ENCODE measurements at places on chromosomes 7 and 10.

GRCh38 chr7:129435414-129435829, 1.2 kb downstream of the STRIP2 start:
- no peak for DNase-seq

DNA sequence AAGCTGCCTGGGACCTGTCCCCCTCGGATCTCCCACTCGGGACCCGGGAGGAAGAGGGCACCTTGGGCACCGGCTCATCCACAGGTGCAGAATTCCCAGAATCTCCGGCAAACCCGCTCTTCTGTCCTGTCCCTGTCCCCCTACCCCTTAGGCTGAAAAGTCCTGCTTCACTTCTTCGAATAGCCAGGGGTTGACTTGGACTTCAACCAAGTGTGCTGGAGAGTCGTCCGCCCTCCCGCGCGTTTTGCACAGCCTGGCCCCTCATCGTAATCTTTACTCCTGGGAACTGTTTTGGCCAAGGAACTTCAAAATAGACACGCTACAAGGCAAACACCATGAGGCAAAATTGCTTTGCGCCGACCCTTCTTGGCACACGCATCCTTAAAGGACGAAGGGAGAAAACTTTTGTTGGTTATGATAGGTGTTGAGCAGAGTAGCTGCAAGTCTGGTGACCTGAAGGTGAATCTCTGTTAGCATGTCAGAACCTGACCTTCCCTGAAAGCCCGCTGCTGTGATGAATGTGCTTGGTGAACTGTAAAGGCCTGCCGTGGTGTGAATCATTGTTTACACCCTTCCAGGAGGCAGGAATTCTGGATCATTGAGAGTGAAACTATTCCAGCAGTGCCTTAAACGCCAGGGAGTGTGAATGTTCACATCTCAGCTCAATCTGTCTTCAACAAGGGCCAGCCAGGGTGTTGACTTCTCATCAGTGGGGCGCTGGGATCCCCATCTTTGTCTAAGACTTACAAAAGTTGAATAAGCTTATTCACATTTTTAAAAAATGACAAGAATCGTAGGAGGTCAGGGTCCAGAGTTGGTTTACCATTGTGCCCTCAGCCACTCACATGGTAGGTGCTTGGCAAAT, 589 bp upstream of the RAPGEF5 start:
- peak; percentile 3 for DNase-seq

GRCh38 chr7:130940907-130941306, 206.9 kb upstream of the KLF14 start:
- no peak for DNase-seq

DNA sequence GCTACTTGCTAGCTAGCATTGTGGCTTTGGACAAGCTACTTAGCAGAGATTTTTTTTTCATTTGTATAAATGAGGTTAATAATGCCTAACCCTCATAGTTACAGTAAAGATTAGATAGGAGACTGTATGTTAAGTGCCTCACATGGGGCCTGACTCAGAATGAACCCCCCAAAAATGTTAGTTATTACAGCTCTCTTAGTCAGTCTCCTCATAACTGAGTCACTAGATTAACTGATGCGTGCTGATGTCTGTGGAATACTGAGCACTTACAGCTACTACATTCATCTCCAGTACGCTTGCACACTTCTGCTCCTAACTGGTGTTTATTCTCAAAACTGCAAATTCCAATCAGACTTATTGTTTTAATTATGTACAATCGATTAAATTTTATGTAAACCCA, 315.3 kb downstream of the SNX13 start:
- DNase-seq = peak; percentile 60

DNA sequence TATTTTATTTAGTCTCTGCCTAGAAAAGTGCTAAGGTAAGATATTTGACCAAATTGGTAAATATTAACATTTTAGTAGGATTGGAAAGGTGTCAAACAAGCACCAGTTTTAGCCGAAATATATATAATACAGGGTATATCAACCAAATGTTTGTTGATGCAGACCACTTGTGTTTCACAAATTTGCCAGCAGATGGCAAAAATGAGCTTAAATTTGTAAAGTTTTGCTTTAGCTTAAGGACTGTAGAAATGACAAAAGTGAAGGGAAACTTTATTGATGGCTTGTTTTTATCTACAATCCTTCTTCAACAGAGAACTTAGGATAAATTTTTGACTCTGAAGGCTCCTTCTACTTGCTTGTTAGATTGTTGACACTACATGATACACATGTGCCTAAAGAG, 4.8 kb upstream of the POLR1F start:
- peak; percentile 69 for DNase-seq

DNA sequence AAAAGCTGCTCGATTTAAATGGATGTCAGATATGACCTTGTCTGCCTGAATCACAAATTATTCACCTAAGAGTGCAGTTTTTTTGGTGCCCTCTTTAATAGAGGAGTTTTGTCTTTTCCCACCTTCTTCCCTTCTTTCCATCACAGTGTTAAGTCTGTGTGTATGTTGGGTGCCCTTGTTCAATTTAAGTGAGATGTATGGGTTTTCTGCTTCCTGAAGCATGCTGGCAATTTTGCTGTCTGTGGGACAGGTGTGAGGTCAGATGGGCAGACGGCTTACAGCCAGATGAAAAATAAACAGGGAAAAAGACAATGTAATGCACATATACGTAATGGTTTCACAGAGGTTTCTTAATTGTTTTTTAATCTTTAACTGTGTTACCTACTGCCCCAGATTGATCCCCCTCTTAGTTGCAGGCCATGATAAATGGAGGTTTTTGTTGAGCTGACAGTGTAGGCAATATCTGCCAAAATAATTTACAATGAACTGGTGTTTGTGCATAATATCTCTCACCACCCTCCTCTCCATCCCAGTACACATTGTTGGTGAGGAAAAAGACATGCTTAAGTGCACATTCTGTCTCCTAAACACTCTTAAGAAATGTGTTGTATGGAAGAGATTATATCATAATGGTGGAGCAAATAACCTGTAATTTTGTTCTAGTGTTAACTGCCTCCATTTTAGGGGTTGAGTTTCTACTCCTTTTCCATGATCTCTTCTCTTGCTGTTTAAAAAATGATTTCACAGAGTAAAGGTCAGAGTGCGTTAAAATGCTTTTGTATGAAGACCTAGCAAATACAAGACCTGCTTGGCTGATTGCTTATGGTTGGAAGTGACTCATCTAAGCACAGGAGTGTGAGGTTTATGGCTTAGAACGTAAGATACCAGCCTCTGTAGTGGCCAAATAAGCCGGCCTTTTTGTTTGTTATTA, 123.9 kb downstream of the LRRC4 start:
- DNase-seq = peak; percentile 47

- DNase-seq = no peak
Measured at GRCh38 chr7:137213744-137214143, 129.8 kb downstream of the PTN start.

- DNase-seq = no peak
Measured at GRCh38 chr7:146242661-146243060, 126.1 kb downstream of the CNTNAP2 start.

DNA sequence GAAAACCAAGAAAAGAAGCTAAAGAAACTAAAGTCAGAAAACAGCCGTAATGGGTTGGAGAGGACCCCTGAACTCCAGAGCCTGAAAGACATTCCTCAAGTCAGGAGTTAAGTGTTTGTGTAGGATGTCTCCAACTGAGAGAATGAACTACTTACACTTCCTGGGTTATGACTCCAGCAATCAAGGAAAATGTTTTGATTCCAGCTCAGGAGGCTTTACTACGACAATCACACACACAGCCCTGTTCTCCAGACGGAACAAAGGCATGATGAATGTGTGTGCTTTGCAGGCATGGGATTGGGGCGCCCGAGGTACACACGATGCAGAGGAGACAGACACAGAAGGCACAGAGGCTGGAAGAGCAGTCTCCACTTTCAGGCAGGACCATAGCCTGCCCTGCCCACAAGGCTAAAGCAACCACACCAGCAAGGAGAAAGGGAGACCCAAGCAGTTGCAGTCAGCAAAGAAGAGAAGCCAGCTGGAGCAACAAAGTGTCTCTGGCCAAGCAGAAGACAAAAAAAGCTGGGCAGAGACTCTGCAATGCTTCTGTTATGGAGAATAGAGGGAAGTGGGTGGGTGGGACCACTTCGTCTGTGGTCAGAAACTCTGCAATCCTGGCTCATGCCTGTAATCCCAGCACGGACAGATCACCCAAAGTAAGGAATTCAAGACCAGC, 89.1 kb downstream of the GRB10 start:
- no peak for DNase-seq

DNA sequence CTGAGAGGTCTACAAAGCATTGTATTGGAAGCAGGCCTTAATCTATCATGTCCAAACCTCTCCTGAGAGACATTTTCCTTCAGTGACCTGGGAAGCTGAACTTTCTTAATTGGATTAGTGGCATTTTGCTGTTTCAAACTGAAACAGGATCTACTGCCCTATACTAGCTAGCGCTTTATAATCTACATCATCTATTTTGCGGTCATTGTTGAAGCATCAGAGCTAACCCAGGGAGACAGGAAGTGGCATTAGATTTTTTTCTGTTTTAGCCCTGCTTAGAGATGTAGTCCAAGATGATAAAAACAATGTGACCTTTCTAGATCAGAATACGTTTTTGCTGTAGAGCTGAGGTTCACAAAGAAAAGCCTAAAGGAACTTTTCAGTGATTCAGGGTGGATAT, 147.4 kb upstream of the AGR3 start:
- no peak for DNase-seq

- DNase-seq = no peak
Measured at GRCh38 chr10:15453926-15454325, 82.8 kb upstream of the FAM171A1 start.

Measured in fibroblast of pulmonary artery (primary cell).